Esophagus squamous epithelium (tissue), 5 donors: ENCODE measurements at places on chromosomes 2 and 18.

GRCh38 chr18:54825601-54826344, 2.5 kb upstream of the RAB27B start:
- no peak for DNase-seq

- no peak for DNase-seq
Observed at GRCh38 chr18:77250501-77250925, 865 bp downstream of the GALR1 start.

DNA sequence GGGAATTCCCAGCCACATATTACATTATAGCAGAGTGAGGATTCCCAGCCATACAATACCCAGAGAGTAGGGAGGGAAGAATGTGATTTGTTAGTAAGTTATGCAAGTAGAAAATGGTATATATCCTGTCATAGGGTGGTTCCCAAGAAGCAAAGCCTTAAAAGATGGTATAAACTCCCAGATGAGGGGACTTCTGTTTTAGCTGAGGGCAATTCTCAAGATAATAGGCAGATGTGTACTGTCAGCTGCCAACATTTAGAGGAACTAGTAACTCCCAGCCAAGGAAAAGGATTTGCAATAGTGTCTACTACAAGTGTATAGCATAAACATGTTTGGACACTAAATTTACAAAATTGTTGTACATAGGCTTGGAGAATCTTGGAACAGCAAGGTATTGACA, 86.5 kb downstream of the XDH start:
- no peak for DNase-seq

DNA sequence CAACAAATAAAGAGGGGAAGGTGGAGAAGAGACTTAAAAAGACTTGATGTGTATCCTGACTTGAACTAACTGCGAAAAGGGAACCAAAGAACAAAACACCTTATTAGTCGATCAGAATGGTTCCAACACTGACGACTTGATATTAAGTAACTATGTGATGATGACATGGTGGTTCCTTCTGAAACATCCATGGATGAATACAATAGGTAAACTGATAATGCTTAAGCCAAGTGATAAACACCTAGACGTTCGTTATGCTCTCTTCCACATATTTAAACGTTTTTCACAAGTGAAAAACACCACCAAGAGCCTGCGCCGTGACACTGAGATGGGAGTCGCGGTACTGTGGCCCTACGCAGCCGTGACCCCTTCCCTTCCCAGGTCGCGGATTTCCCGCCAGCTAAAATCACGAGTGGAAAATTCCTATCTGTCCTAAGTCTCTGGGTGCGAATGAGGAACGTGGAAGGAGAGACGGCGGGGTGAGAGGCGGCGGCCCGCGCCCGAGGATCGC, 797 bp downstream of the TTC32 start:
- no peak for DNase-seq

DNA sequence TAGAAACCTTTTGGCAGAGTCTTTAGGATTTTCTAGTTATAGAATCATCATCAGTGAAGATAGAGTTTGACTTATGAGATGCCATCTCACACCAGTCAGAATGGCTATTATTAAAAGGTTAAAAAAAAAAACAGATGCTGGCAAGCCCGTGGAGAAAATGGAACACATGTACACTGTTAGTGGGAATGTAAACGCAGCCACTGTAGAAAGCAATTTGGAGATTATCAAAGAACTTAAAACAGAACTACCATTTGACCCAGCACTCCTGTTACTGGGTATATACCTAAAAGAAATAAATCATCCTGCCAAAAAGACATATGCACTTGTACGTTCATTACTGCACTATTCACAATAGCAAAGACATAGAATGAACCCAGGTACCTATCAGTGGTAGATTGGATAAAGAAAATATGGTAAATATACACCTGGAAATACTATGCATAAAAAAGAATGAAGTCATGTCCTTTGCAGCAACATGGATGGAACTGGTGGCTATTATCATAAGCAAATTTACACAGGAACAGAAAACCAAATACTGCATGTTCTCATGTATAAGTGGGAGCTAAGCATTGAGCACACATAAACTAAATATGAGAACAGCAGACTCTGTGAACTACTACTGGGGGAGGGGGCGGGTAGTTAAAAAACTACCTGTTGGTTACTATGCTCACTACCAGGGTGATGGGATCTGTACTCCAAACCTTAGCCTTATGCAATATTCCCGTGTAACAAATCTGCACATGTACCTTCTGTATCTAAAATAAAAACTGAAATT, 279.0 kb downstream of the KIAA1328 start:
- no peak for DNase-seq

GRCh38 chr2:203683932-203684556, 22.4 kb upstream of the CD28 start:
- DNase-seq = no peak

DNA sequence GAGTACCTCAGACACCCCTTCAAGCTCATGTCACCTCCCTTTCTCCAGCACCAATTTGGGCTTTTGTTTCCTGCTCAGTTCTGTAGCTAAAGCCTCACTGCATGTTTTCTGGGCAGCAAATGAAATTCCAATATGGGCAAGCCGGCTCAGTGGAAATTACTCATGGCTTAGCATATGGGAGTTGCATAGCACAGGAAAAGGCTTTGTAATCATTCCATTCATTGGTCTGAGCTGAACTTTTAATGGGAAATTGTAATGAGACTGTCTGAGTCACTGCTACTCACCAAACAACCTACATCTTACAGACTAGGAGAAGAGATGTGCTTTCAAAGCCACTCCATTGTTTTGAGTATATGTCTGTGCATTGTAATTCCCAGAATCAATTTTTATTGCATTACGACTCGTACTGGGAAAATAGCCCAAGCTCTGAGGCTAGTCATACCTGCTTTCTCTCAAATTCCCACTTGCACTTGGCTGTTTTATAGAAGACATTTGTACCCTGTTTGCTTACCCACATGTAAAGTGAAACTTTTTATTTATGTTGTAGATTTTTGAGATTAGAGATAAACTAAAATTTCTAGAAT, 139.5 kb upstream of the LRATD1 start:
- no peak for DNase-seq

GRCh38 chr18:40258311-40258710, 1696.7 kb upstream of the PIK3C3 start:
- DNase-seq = no peak

- DNase-seq = no peak
Observed at GRCh38 chr2:14143435-14143834, 489.1 kb upstream of the LRATD1 start.

DNA sequence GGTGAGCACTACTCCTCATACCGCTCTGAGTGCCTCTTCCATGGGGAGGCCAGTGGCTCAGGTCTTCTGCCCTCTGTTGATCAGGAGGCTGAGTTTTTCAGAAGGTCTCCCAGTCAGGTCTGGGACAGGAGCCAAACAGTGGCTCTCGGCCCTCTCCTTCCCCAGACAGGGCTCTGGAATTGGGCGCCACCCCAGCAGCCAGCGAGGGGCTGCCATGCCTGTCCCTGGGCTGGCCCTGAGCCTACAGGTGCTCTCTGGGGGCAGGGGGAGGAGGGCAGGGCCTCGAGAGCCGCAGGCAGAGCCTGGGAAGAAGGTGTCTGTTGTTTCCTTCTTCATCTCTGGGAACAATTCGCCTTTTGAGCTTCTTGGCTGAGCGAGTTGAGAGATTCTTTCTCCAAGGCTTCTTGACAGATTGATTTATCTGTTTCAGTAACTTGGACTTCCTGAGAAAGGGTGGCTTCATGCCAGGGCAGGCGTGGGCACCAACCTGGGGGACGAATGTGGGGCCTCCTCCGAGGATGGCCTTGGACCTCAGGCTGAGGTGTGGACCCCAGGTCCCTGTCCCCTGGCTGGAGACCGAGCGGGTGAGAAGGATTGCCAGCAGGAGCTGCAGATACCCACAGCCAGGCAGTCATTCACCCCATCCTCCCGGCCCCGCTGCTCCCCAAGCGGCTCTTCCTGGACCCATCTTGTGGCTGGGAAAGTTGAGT, 64.7 kb upstream of the GLI2 start:
- no peak for DNase-seq

DNA sequence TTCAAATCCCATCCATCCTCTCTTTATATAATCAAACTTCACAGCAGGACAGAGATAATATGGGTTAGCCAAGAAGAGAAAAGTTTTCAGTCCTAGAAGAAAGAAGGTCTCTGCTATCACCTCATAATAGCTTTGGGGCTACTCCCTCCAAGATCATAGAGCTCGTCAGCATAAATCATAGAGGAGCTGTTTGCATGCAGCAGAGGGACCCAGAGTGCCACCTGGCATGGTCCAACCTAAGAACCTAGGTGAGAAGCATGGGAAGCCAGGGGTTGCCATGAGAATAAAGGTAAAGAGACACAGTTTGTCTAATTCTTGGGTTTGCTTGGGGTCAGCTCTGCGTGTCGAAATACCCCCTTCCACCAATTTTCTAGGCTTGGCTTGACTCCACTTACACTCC, 87.1 kb upstream of the CYP1B1 start:
- DNase-seq = no peak
